Activated naive CD8-positive, alpha-beta T cell treated with anti-CD3 and anti-CD28 coated beads for 36 hours (primary cell): ENCODE measurements at places on chromosomes 6 and 20.
A peak's percentile ranks its signal among the peaks of the same experiment; 100 is the strongest.

- no peaks in the 10 kb centered on the region for H3K4me1 ChIP-seq
- H3K36me3 ChIP-seq = no peaks in the 10 kb centered on the region
- no peak for DNase-seq
Measured at GRCh38 chr6:70625436-70625835, 42.2 kb upstream of the SMAP1 start.

- H3K27me3 ChIP-seq = peaks cover 69% of the 10 kb centered on the region
- peaks cover 86% of the 10 kb centered on the region for H3K4me1 ChIP-seq
- DNase-seq = no peak
- H3K4me3 ChIP-seq = peak overlapping the region; percentile 100
Measured at GRCh38 chr20:49282584-49283171, 4.8 kb upstream of the ZNFX1 start.

GRCh38 chr6:113857556-113858479 lies 673 bp downstream of the MARCKS start:
- H3K36me3 ChIP-seq = no peaks in the 10 kb centered on the region
- peaks cover 10% of the 10 kb centered on the region for H3K4me1 ChIP-seq
- H3K27ac ChIP-seq = peak overlapping the region; percentile 11
- DNase-seq = no peak

DNA sequence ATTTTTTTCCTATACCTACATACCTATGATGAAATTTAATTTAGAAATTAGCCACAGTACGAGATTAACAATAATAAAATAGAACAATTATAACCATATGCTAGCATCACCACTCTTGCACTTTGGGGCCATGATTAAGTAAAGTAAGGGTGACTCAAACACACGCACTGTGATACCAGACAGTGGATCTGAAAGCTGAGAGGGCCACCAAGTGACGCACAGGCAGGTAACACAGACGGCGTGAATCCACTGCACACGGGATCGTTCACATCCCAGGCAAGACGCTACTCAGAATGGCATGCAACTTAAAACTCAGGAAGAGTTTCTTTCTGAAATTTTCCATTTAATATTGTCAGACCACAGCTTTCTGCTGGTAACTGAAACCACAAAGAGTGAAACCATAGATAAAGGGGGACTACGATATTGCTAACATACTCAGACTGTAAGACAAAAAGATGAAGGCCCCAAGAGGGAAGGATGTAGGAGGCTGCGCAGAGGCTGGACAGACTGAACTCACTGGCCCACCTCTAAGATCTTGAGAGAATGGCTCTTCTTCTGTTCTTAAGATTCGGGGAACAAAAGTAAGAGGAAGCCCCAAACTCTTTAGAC lies 17.9 kb downstream of the RRBP1 start:
- no peaks in the 10 kb centered on the region for H3K27me3 ChIP-seq
- H3K4me1 ChIP-seq = peaks cover 53% of the 10 kb centered on the region
- peak overlapping the region; percentile 29 for H3K4me3 ChIP-seq
- peak; percentile 20 for DNase-seq

- no peaks in the 10 kb centered on the region for H3K36me3 ChIP-seq
- peak overlapping the region; percentile 54 for H3K27ac ChIP-seq
- H3K4me3 ChIP-seq = peak overlapping the region; percentile 85
- peaks cover 32% of the 10 kb centered on the region for H3K4me1 ChIP-seq
- H3K27me3 ChIP-seq = peaks cover 9% of the 10 kb centered on the region
- DNase-seq = no peak
Measured at GRCh38 chr6:20211941-20212391, 303 bp downstream of the MBOAT1 start.

DNA sequence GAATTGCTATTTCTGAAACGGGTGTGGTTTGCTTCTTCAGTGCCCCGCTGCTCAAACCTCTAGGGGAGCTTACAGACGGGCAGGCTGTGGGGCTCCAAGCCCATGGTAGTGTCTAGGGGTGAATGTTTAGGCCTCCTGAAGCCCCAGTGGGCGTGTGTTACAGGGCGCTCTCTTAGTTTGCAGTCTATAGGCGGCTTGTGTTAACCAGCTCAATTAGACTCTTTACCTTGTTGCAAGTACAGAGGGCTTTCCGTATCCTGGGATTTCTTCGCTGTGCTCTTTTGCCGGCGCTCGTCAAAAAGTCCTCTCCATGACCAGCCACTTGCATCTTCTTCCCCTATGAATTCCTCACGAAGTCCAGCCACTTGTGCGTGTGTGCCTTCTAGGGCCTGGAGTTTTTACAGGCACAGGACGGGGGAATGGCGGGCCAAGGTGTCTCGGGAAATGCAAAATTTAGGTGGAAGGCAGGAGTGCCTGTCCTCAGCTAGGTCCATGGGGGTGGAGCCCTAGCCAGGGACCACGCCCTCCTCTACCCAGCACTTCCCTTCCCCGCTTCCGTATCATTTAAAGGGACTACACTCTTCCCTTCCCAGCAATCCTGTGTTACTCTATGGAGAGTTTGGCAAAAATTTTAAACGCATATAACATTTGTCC lies 94.5 kb downstream of the HTR1B start:
- H3K4me1 ChIP-seq = no peaks in the 10 kb centered on the region
- no peak overlapping the region for H3K27ac ChIP-seq
- H3K36me3 ChIP-seq = no peaks in the 10 kb centered on the region
- H3K27me3 ChIP-seq = no peaks in the 10 kb centered on the region
- no peak for DNase-seq
- H3K4me3 ChIP-seq = no peak overlapping the region

DNA sequence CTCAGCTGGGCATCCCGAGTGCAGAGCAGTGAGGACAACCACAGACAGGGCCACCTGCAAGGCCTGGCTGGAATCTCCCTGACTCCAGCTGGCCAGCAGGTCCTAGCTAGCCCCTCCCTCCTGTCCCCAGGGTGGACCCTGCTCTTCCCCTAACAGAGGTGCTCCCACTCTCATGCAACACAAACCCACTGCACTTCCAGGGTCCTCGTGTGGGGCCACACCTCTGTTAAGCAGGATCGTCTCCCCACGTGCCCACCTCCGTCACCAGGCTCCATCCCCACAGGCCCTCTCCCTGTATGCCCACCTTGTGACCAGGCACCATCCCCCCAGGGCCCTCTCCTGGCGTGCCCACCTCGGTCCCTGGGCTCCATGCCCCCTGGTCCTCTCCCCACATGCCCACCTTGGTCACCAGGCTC lies 17.3 kb downstream of the TAF4 start:
- no peaks in the 10 kb centered on the region for H3K27me3 ChIP-seq
- no peaks in the 10 kb centered on the region for H3K36me3 ChIP-seq
- DNase-seq = no peak
- peaks cover 20% of the 10 kb centered on the region for H3K4me1 ChIP-seq
- H3K4me3 ChIP-seq = no peak overlapping the region

GRCh38 chr20:39222101-39222500 lies 260.0 kb downstream of the DHX35 start:
- no peak for DNase-seq
- H3K4me1 ChIP-seq = no peaks in the 10 kb centered on the region
- H3K4me3 ChIP-seq = no peak overlapping the region
- H3K36me3 ChIP-seq = no peaks in the 10 kb centered on the region
- H3K27ac ChIP-seq = no peak overlapping the region

GRCh38 chr6:18763086-18763485 lies 375.9 kb downstream of the RNF144B start:
- H3K27me3 ChIP-seq = no peaks in the 10 kb centered on the region
- no peak for DNase-seq
- H3K4me1 ChIP-seq = no peaks in the 10 kb centered on the region
- no peak overlapping the region for H3K4me3 ChIP-seq

DNA sequence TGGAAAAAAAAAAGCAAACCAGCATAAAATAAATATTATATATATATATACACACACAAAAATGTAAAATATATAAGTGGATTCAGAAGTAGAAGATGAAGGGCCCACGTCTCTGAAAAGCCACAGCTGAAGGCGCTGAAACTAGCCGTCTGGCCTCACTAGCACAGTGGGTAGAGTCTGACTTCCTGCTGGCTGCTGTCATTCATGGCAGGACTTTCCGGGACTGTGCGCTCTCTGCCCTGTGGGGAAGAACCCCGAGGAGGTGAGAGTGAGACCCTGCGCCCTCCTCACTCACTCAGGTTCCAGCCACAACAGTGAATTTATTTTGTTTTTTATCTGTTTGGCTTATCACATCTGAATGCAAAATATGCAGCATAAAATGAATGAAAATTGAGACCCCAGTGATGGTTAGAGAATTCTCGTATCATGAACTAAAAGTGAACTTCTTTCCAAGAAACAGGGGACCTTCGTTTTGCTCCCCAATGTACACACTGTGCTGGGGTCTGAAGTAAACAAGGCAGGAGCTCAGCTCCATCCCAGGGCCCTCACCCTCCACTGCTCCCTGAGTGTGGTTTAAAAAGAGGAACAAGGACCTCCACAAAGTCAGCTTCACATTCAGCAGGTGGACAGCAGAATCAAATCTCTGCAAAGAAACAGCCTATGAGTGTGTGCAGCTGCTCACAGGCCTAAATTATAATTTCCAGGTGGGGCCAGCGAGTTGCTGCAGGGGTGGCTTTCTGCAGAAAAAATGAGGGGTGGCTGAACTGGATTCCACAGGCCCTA lies 1.3 kb upstream of the RAMACL start:
- no peak overlapping the region for H3K27ac ChIP-seq
- no peak for DNase-seq
- peaks cover 22% of the 10 kb centered on the region for H3K4me1 ChIP-seq
- H3K4me3 ChIP-seq = no peak overlapping the region
- H3K36me3 ChIP-seq = no peaks in the 10 kb centered on the region
